ENCODE measurements at places on chromosomes 6 and 20.

GRCh38 chr6:187210-187861, 105.0 kb upstream of the DUSP22 start:
- DNase-seq, result no peak

DNA sequence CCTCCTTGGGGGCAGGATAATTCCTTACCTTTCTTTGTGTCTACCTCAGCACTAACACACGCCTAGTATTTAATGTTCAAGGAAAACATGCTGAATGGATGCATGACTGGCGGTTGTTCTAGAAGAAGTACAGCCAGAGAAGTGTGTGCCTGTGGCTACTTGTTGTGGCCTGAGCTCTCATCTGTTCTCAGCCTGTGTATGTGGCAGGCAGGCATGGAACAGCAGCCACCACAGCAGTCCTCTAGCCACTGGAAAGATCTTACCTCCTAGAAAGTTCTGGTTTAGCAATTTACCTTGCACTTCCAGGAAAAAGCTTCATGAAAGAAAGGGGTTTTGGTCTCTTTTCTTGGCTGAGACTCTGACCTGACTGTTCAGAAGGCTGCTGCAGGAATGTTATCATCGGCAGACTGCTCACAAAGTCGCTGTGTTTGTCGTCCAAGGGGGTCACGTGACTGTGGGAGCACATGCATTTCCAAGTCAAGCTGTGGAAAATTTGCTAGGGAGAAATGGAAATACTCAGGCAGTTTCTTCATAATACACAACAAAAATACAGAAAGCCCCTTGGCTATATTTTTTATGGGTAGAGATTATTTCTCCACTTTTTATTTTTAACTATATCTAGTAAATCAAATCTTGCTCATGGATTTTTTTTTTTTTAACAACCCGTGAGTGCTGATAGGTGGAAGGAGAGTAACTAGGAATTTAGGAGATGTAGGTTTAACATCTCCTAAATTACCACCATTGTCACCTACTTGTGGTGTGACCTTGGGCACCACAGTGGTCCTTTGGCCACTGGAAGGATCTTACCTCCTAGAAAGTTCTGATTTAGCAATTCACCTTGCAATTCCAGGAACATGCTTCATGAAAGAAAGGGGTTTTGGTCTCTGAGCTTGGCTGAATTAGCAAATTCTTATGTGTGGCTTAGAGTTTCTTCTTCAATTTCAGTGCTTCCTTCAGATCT, 110.8 kb upstream of the GPR6 start:
- DNase-seq, result no peak

DNA sequence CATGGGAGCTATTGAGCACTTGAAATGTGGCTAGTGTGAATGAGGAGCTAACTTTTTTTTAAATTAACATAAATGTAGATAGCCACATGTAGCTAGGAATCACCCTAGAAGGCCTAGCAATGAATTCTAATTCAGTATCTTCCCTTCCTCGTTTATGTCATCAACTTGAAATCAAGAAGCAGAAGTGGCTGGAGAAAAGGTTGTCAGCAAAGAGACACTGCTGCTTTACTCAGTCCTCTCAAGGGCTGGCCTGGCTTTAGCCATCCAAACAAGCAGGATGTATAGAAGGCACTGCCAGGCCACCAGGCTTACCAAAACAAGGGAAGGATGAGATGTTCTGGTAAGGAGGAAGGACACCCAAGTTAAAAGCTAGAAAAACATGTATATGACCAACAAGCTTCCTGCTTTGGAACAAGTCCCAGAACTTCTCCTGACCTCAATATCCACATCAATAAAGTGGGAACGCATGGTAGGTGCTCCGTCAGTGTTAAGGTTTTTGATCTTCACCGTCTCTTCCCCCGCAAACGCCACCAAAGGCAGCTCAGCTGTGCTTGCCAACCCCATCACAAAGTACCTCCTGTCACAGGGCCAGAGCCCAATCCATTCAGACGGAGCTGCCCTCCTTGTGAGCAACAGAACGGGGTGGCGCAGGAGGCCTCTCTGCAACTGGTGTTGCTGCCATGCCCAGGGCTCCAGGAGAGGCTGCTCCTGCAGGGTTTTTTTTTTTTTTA, 235.8 kb upstream of the RIN2 start:
- DNase-seq, result peak; percentile 43

GRCh38 chr6:159169557-159170332, 545 bp downstream of the FNDC1 start:
- no peak for DNase-seq

GRCh38 chr20:44644667-44645131, 6.8 kb downstream of the ADA start:
- peak; percentile 39 for DNase-seq

- no peak for DNase-seq
Observed at GRCh38 chr6:29728173-29728874, 5.1 kb downstream of the HLA-F start.

DNA sequence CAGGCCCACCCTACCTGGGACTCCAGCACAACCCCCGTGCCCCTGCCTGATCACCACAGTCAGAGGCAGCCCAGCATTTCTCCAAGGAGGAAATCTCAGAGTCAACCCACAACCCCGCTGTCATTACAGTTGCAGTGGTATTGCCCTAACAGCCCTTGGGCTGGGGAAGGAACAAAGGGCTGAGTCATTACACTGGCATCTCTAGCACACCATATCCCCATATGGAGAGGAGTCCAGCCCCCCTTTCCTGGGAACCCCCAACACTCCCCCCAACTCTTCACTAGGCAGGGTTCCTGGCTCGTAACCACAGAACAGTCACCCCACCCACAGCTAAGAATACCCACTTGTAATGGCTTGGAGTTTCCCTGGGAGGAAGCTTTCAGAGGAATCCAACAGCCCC, 149.4 kb upstream of the OGFRL1 start:
- no peak for DNase-seq

GRCh38 chr6:41489120-41489851, 56.9 kb upstream of the FOXP4 start:
- DNase-seq, result no peak

DNA sequence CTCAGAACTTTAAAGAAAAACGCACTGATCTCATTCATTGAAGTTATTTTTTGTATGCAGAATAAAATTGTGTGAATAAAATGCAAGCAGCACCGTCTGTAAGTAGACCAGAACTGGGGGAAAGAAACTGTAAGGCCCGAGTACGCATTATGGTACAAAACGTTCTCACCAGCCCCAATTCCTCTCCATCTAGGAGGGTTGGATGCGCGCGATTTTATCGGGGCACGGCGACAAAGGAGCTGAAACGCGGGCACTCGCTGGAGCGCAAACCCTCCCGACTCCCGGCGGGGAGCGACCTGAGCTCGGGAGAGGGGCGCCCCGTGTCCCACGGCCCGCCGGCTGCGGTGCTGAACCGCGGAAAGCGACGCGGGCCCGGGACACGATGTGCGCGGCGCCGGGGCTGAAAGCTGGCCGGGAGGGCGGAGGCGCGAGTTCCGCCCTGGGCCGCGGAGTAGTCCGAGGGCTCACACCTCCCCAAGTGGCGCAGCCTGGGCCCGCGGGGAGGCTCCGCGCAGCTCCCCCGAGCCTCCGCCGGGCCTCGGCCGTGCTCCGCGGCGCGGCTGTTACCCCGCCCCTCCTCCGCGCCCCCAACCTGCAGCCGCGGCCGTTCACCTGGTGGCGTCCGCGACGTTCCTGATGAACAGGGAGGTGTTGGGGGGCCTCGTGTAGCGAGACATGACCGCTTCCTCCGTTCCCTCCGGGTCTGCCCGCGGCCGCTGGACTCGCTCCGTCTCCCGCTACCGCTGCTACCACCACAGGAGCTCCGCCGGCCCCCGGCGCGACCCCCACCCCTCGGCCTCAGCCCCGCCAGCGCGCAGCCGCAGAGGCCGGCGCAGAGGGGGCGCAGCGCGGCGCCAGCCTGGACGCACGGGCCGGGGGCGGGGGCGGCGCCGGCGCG, at the start of gene SRSF12:
TSS of gene SRSF12 (minus strand) at position 861 of the 898 bp plus-strand sequence. CDS start at position 677, 184 bp downstream.
- peak; percentile 58 for DNase-seq

DNA sequence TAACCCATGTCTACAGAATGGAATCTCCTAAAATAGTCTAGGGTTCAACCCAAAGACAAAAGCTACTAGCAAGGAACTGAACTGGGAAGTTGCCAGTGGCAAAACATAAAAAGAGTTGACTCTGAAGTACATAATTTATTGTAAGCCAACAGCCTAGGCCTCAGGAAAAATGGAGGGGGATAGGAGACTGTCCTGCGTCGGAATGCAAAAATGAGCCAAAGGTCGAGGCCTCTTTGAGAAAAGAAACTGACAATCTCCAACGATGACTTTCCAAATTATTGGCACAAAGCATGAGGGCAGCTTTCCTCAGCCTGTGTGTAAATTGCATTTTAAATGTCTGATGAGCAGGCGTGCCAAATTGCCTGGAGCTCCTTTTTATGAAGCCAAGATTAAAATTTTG, 2.1 kb downstream of the COL12A1 start:
- DNase-seq, result no peak

GRCh38 chr20:57167971-57168701, 98.3 kb downstream of the BMP7 start:
- no peak for DNase-seq

DNA sequence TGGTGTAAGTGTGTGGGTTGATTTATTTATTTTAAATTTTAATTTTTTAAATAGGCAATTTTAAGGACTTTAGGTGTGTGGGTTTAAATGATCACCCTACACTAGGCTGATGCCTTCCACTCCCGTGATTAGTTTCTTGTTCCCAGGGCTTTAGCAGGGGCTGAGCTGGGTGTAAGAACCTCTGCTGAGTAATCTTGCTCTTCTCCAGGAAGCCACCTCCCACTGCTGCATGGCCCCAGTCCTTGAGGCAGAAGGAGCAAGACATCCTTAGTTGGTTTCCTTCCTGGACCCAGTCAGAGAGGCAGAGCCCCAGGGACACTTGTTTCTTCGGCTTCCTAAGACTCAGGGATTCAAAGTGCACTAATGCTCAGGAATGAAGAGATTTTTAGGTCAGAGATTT, 19.8 kb upstream of the CDC5L start:
- DNase-seq, result no peak

GRCh38 chr20:17822039-17822438, 122.3 kb downstream of the BANF2 start:
- DNase-seq, result no peak

DNA sequence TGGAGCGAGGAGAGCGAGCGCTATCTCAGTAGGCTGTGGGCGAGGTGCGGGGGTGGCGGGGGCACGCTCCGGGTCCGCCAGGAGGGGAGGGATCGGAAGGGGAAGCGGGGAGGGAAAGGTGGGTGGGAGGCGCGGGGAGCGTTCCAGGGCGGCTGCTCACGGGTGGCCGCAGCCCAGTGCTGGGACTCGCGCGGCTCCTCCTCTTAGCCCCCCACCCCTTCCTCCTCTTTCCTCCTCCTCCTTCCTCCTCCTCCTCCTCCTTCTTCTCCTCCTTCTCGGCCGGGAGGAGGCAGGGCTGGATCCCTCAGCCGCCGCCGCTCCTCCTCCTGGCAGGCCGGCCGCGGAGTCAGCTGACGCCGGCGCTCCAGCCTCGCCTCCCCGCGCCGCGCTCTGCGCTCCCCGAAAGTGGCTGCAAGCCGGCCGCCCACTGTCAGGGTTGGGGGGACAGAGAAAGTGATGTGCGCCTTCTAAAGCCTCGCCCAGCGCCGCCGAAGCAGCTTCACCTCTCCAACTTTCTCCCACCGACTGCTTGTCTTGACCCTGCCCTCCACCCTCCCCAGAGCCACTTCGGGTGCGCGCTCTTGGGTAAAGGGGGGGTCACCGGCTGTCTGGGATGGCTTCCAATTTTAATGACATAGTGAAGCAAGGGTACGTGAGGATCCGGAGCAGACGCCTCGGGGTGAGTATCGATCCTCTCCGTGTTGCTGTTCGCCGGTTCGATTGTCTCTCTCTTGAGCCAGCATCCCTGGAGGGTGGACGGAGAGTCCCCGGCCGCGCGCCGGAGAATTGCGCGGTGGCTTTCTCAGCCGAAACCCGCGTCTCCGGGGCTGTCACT, at the start of gene DOK5:
TSS of gene DOK5 (plus strand) at position 260 of the 835 bp plus-strand sequence. CDS start at position 614, 354 bp downstream.
- no peak for DNase-seq

DNA sequence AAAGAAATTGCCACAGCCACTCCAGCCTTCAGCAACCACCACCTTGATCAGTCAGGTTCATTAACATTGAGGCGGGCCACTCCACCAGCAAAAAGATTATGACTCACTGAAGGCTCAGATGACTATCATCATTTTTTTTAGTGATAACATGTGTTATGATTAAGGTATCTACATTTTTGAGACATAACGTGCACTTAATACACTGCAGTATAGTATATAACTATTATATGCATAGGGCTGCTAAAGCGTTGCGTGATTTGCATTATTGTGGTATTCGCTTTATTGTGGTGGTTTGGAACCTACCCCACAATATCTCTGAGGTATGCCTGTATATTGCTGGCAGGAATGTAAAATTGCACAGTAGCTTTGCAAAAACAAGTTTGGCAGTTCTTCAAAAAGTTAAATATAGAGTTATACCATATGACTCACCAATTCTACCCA, 6.8 kb upstream of the RIPK1 start:
- DNase-seq, result no peak

GRCh38 chr6:134740027-134740373, 209.9 kb downstream of the ALDH8A1 start:
- no peak for DNase-seq

DNA sequence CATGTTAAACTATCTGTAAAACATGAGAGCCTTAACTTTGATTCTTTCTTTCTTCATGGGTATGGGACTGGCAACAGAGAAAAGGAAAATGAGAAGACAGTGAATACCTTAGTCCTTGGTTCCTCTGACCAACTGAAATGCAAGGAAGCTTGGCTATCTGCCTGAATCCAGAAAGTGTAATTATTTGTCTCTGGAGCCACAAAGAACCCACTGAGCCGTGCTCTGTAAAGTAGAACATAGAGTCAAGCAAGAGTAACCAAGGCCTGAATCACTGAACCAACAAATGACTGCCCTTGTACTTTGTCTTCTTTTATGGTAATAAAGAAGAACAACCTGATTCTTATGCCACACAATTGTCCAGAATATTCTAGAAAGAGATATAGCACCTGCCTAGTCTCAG, 27.6 kb downstream of the PKHD1 start:
- no peak for DNase-seq

GRCh38 chr6:157046776-157047175, 269.6 kb downstream of the ARID1B start:
- no peak for DNase-seq

DNA sequence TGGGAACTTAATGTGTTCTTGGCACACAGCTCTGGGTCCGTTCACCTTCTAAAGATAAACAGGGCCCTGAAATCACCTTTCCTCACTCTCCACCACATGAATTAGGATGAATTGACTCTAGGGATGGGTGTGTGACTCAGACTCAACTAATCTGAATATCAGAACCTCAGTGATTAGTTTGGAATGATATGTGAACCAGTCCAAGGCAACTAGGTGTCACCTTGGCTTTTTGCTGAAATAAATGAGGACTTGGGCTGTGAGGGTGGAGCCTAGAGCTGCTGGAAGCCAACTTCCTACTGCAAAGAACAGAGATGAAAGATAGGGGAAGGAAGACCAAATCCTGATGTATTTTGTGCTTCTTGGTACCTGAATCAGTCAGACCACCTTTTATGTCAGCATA, 132.0 kb upstream of the RNF24 start:
- no peak for DNase-seq

Data from CD8-positive, alpha-beta memory T cell (primary cell).